ENCODE measurements at places on chromosomes 3 and 15.

DNA sequence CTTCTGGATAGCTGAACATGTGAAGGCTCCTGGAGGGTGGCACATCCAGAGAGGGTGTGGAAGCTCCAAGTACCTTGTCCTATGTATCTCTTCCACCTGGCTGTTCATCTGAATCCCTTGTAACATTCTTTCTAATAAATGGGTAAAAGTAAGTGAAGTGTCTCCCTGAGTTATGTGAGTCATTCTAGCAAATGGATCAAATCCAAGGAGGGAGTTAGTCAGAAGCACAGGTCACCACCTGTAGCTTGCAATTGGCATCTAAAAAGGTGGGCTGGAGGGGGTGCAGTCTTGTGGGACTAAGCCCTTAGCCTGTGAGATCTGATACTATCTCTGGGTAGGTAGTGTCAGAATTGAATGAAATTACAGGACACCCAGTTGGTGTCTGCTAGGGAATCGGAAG, 71.0 kb downstream of the WWTR1 start:
- DNase-seq: no peak

- no peak for DNase-seq
Observed at GRCh38 chr15:67042551-67043142, 22.8 kb upstream of the SMAD3 start.

- no peak for DNase-seq
Observed at GRCh38 chr3:58683466-58683865, 16.9 kb upstream of the FAM3D start.

- no peak for DNase-seq
Observed at GRCh38 chr3:124780356-124780755, 50.1 kb downstream of the UMPS start.

GRCh38 chr15:40325188-40325587, 1.7 kb downstream of the INAFM2 start:
- no peak for DNase-seq

DNA sequence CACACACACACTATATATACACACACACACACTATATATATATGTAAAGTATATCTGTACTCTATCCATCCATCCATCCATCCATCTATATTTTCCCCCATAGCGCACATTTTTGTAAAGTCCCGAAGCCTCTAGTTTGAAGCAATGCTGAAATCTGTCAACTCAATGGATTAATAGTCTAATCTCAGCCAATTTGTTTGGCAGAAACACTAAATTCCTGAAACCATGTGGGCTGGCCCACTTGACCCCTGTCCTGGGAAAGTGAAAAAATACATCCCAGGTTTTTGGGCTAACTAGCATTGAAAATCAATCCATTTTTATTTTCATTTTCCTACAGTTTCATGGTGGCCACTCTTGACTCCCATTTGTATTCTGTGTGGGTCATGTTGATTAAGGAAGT, 166.7 kb downstream of the SLCO3A1 start:
- DNase-seq: no peak

DNA sequence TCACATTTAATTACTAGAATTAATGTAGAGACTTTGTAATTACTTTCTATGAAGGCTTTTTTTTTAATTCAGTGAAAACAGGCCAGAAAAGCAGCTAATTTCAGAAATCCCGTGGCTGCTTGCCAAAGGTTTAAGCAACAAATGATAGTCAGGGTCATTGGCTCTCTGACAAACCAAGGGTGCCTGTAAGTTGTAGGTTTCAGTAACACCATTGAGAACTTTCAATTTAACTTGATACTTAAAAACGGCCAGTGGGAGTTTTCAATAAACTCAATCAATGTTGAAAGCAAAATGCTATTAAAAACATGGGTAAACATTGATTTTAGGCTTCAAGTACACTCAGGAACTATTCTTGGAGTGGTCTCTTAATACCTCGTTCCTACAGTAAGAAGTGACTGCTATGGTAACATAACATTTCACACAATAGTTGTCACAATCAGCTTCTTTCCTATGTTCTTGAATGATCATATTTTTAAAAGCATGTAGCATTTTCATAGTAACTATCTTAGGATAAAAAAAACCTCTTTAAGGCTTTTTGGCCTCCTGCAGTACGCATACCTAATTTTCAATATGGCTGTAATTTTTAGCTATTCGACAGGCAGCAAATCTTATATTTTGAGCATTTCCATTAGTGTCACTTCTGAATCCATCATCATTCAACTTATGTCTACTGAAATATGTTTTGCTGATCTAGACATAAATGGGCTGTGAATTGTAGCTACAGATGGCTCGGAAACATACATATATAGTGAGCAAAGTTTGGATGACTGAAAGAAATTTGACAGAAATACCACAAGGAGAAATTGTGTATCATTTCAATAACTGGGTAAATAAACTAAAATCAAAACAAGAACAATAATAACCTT, 592.1 kb upstream of the GBE1 start:
- no peak for DNase-seq

GRCh38 chr3:132553826-132554225, 43.2 kb upstream of the ACKR4 start:
- DNase-seq: no peak

GRCh38 chr3:40166997-40167396, 142.5 kb upstream of the EIF1B start:
- DNase-seq: no peak

- no peak for DNase-seq
Observed at GRCh38 chr15:98322581-98322980, 325.8 kb upstream of the IGF1R start.

GRCh38 chr15:77568014-77568972, 64.4 kb downstream of the LINGO1 start:
- DNase-seq: no peak

DNA sequence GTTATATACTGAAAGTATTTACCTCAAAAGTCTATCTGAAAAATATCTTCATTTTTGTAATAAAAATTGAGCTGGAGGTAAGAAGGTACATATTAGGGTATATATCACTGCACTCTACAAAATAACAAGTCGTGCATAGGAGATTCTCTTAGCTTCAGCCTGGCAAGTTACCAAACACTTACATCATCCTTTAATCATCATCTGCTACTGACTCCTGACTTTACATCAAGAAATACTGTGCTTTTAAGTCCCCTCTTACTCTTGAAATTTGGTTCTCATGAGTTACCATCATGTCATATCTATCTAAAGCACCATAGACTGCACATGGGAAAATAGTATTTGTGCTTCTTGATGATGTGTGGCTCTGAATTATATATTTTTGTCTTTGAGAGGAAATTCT, 50.8 kb downstream of the LYSMD4 start:
- peak; percentile 47 for DNase-seq

DNA sequence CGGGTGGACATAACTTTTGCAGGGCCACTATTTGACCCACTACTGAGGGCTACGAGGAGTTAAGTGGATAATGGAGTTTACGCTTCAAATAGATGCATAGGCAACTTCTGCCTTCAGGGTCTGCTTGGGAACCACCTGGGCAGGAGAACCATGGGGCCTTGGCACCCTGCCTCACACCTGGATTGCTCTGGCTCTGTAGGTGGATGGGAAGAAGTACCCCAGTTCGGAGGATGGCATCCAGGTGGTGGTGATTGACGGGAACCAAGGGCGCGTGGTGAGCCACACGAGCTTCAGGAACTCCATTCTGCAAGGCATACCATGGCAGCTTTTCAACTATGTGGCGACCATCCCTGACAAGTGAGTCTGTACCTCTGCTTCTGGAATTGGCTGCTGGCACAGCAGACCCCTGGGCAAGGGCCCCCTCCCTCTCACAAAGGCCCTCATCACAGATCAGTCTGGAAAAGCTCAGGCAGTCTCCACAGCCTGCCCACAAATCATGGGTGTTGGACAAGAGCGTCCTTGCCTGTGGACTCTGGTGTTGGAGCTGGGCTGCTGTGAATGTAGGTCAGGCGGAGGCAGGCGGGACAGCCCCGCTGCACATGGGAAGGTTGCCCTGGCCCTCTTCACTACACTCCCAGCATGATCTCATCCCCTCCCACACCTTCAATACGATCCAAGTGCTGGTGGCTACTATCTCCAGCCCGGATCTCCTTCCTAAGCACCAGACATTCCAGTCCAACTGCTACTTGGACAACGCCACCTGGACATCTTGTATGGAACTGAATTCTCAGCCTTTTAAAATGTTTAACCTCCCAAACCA, 46.7 kb downstream of the MESD start:
- DNase-seq: no peak

GRCh38 chr3:125437631-125438435, 62.7 kb upstream of the ZNF148 start:
- peak; percentile 11 for DNase-seq

Measured in NCI-H1694 (cell line).